ENCODE measurements at places on chromosomes 6 and 20.

- DNase-seq: no peak
Observed at GRCh38 chr6:12345694-12346058, 55.5 kb downstream of the EDN1 start.

DNA sequence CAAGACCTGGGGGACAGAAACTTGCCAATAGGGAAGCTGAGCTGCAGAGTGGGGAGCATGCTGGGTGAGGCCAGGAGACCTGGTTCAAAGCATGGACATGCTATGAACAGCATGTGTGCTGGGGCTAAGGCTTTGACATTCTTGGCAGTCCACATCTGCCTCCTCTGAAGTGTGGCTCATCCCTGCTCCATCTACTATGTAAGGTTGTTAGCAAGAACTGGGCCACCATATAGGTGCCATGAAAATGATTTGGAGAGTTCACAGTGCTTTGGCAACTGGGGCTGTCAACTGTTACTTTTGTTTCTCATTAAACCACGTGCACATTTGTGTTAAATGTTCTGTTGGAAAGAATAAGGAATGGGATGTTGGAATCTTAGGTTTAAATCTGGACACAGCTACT lies 311.1 kb downstream of the CDC5L start:
- DNase-seq: no peak

DNA sequence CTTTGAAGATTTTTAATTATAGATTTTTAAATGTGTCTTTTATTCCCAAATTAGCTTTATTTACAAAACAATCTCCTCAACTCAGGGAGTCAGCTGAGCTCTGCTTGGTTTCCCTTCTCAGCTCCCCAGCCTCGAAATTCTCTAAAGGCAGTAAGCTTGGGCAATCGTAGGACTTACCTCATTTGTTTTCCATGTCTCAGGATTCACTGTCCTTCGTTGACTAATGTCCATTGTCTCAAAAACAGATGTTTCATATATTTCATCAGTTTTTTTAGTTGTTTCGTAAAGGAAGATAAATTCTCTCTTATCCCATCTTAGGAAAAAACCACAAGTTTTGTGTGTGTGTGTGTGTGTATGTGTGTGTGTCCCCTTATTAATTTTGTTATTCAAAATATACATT lies 102.2 kb upstream of the ADGRF1 start:
- no peak for DNase-seq

DNA sequence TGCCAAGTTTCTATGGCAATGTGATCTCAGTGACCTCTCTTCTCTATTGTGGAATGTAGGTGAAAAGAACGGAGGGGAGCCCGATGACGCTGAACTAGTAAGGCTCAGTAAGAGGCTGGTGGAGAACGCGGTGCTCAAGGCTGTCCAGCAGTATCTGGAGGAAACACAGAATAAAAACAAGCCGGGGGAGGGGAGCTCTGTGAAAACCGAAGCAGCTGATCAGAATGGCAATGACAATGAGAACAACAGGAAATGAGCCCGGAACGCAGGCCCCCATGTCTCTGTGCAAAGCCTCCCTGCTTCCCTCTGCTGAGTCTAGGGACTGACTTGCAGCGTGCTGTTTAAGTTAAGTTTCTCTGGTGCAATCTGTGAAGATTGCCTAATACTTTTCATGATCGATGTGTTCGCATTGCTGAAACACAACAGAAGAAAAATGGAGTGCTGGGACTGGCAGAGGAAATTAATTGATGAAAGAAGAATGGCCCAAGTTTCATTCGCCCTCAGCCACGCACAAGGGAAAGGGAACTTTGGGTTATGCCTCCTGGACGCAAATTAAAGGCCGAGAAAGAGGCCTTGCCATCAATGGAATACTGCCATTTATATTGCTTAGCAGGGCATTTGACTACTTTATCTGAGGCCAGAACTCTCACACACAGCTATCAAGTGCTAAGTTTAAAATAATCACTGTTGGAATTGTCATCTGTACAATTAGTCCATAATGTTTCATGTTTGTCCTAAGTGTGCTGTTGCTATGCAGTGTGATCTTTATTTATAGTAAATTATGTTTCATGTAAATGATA lies 146.4 kb downstream of the AKAP7 start:
- peak; percentile 55 for DNase-seq

- DNase-seq: no peak
Observed at GRCh38 chr6:125811259-125811658, 20.5 kb downstream of the NCOA7 start.

DNA sequence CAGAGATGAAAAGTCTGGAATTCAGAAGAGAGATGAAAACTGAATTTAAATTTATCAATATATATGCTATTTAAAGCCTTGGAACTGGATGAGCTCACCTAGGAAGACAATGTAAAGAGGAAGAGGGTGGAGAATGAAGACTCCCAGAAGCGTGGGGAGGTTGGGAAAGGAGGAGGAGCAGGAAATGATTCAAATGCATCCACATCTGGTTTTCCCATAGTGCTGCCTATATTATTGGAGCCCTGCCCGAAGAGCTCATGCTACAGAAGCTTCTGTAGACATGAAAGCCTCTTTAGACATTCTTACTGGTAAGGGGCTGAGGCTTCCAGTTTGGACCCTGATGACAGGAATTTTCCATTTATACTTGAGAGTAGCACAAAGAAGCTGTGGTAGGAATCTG lies 19.2 kb downstream of the PDE7B start:
- no peak for DNase-seq

DNA sequence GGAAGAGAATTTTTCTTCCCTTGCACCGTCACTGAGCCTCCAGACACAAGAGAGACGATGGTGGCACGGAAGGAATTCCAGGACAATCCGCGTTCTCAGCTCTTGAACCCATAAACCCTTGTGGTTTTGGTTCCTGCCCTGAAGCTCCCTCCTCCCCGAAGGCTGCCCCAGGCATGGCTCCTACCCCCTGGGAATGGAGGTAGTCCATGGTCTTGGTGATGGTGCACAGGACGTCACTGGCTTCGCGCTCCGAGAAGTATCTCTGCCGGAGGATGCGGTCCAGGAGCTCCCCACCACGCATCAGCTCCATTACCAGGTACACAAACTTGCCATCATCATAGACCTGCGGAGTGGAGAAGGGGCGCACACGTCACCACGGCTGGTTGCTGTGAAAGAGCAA lies 47.5 kb upstream of the MPC1 start:
- no peak for DNase-seq

DNA sequence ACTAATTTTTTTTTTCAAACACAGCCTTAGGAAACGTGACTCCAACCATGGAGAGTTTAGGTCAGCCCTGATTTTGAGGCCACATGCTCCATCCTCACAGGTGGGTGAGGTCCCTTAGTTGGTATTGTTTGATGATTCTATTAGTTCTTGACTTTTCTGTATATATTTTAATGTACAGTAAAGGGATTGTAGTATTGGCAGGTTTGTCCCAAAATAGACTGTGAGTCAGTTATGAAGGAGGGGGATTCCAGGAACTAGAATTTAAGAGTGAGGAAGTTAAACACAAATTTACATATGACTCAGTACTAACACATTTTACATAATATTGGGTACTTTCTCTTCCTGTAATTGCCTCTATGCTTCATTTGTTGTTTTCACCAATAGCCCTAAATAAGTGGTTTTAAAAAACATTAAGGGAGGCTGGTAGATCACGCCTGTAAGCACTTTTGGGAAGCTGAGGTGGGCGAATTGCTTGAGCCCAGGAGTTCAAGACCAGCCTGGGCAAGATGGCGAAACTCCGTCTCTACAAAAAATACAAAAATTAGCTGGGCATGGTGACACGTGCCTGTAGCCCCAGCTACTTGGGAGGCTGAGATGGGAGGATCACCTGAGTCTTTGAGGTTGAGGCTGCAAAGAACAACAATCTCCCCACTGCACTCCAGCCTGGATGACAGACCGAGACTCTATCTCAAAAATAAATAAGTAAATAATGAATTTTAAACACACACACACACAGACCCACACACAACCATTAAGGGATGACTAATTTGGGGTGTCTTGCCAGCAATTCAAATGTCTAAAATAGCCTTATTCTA lies 81.8 kb downstream of the SGK1 start:
- no peak for DNase-seq

DNA sequence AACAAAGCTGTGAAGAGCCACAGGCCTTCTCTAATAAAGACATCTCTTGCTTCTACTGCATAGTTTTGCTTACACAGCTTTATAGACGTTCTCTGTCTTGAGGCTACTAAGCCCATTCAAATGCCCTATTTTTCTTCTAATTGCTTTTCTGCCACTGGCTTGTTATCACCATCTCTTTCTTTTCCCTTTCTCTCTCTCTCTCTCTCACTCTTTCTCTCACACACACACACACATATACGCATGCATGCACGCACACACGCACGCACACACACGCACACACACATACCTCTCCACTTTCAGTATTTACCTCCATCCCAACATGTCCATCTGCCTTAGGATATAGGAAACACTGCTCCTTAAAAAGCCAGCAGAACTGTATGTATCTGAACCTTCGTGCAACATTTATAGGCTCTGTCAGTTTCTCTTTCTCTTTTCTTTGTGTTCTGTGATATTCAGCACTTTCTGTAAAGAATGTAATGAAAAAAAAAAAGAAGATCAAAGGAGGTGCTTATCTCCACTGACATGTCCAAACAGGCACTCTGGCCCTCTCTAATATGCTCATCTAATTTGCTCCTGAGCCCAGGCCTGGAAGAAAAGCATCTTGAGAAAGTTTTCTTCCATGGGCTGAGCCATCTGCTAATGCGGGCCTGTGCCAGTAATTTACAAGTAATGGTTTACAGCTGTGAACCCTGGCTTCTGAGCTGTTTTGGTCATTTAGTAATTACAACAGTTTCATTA lies 1046.7 kb upstream of the MAP3K7 start:
- no peak for DNase-seq

GRCh38 chr20:437787-438486 lies 24.4 kb downstream of the TBC1D20 start:
- DNase-seq: no peak

DNA sequence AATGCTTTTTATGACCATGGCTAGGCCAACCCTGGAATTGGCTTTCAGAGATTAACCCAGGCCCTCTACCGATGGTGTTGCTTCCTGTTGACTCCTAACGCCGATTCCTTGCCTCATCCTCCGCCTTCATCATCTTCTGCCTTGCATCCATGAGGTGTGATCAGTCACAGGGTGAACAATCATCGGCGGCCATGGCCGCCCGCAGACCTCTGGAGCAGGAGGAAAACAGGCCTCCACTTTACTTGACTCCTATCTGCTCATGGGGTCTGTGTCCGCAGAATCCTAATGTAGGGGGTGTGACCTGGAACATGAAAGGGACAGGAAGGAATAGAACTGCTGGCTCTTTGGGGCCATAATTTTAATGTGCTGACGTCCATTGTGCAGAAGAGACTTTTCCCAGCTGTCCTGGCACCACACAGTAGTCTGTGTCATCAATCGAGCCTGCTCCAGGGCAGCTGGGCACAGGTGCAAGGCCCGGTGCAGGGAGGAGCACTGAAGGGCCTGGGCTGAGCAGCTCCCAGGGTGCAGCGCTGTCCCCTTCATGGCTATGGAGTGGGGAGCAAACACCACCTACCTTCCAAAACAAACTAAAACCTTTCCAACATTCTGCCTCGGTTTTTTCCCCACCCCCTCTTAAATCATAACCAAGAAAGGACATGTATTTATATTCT lies 8.0 kb downstream of the SLC22A3 start:
- no peak for DNase-seq

DNA sequence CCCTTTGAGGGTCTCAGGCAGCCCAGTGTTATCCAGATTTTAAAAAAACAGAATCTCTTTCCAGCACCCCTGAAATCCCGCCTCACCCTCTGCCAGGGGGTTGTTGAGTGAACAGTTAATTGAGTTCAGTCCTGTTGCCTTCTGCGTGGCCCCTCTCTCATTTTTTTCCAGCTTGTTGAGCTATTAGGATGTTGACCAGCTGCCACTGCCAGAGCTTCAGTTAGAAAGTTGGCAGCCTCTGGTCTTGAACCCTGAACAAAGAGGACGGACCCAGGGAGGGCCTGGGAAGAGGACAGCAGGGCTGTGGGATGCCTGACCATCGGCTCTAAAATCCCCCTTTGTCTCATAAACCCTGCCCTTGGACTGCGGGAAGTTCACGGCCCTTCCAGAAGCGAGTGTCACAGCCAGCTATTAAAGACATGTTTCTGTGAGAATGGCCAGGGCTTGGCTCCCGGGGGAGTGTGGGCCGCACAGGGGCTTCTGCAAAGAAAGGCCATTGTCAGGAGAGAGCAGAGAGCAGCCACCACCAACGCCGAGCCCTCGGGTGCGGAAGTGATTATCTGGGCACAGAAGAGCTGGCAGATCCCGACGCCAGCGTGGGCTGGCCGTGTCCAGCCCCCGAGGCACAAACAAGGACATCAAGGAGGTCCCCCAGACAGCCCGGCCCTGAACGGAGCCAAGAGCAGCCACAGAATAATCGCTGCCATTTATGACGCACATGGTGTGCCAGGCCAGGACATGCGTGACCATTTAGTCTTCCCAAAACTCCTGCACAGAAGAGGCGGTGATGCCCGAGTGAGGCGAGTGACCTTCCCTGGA lies 189.0 kb downstream of the ANKRD60 start:
- DNase-seq: no peak

- DNase-seq: no peak
Observed at GRCh38 chr6:124260337-124260736, 456.7 kb downstream of the NKAIN2 start.

- no peak for DNase-seq
Observed at GRCh38 chr6:149929422-149929821, 6.5 kb upstream of the RAET1G start.

DNA sequence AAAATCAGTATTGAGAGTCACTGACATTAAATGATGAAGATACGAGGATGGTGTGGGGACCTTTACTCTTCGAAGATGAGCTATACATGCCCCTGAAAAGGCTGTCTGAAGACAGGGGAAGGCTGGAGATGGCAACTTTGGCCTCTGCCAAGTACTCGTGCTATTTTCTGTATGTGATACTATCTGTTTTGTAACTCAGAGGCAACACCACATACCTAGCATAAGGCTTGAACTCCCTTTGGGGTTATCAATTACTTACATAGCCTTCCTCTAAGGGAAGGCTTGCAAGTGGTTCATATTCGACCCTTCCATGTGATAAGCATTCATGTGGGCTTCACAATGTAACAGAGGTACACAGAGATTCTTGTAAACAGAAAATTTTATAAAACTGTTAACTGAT lies 68.7 kb upstream of the FBXO30 start:
- no peak for DNase-seq

- no peak for DNase-seq
Observed at GRCh38 chr20:40161391-40161790, 527.6 kb downstream of the MAFB start.

DNA sequence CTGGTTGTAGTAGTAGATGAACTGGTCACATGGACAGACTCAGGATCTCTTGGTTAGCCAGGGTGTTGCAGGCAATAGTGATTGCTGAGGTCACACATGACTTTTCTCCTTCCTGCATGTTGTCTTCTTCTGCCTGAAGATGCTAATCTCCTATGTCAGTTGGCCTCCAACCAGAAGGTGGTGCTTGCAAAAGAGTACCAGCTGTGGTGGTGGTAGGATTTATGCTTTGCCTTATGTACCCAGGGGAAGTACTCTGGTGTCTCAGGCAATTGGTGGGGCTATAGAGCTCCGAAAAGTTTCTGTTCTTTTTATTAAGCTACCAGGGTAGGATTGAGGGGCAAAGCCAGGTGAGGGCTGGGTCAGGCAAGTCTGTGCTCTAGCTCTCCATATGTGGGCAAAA lies 98.5 kb downstream of the CARMIL1 start:
- no peak for DNase-seq

GRCh38 chr20:8844179-8844578 lies 224.7 kb upstream of the PLCB4 start:
- DNase-seq: no peak
